GM12878 (cell line): ENCODE measurements at places on chromosomes 3 and 15.

GRCh38 chr3:105364128-105364527 lies 2.6 kb upstream of the ALCAM start:
- no peak for DNase-seq

DNA sequence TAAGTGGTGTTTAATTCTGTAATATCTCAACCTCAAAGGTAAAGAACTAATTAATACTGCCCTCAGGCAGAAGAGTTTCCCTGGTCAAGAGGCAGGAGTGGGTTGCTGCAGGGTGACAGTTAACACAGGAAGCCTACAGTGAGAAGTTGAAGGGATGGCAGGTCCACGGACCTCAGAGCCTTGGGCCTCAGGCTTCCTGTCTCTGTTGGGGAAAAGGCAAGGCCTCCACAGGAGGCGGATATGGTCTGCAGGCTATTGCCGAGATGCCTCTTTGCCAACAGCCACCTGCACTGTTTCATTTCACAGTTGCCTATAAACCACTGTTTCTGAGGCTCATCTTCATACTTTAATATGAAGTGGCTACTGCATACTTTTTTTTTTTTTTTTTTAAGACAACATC lies 33.3 kb upstream of the RPN1 start:
- no peak for DNase-seq

DNA sequence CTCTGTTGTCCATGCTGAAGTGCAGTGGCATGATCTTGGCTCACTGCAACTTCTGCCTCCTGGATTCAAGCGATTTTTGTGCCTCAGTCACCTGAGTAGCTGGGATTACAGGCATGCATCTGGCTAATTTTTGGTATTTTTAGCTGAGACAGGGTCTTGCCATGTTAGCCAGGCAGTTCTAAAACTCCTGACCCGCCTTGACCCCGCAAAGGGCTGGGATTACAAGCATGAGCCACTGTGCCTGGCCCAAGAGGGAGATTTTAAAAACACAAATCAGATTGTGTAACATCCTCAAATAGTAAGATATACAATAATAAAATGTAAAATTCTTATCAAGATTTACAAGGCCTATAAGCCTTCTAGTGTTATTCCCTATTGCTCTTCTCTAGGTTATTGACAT lies 62.5 kb upstream of the PHLDB2 start:
- no peak for DNase-seq

- DNase-seq, result no peak
Measured at GRCh38 chr3:185397676-185398075, 34.7 kb downstream of the MAP3K13 start.

GRCh38 chr3:109330405-109330804 lies 6.9 kb downstream of the DPPA4 start:
- no peak for DNase-seq

GRCh38 chr3:104396974-104397669 lies 969.6 kb upstream of the ALCAM start:
- DNase-seq, result no peak

DNA sequence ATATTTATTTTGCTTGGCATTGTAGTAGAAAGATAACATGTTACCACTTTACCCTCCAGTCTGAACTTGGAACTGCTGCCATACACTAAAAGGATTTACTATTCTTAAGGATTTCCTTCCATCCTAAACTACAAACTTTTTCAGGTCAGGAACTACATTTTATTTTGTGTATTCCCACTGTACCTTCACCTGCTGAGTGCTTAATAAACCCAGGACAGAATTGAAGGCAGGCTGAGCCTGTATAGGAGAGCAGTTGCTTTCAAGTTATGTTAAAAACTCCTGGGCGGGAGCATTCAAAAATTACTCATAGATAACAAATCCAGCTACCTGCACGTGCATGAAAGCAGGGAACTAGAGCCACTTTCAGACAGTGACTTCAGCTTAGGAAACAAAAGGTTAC lies 58.3 kb downstream of the CACNA1D start:
- DNase-seq, result no peak

DNA sequence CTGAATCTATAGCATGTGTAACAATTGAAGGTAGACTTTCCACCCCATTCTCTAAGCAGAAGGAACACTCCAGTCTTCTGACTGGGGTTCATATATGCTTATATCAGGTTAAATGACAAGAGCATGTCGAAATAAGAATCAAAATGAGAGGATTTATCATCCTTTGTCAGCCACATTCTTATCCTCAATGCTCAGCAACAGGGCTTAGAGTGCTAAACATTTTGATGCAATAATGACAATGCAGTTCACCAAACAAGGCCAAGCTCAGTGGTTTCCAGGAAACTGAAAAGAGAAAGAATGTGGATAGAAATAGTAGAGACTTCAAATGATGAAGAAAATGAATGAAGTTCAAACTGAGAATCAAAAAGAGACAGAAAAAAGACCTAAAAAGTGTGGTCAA lies 78.0 kb downstream of the FSIP1 start:
- no peak for DNase-seq

GRCh38 chr3:16600780-16601536 lies 4.3 kb downstream of the DAZL start:
- no peak for DNase-seq

DNA sequence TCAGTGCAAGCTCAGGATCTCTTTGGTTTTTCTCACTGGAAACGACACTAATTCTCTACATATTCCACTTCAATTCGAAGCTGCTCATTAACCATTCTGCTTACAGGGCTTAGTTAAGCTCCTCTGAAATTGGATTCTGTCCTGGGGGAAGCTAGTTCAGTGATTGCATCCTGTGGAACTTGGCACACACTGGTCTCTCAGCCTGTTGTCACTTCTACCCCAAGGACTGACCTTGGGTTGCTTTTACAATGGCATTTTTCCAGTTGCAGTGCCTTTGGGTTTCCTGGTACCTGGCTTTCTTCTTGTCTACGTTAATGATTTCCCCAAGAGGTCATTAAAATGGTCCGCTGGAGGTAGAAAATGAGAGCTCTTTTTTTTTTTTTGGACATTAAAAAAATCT lies 33.3 kb upstream of the GABRB3 start:
- no peak for DNase-seq

GRCh38 chr15:50390554-50391264 lies 33.5 kb upstream of the USP8 start:
- peak; percentile 49 for DNase-seq

DNA sequence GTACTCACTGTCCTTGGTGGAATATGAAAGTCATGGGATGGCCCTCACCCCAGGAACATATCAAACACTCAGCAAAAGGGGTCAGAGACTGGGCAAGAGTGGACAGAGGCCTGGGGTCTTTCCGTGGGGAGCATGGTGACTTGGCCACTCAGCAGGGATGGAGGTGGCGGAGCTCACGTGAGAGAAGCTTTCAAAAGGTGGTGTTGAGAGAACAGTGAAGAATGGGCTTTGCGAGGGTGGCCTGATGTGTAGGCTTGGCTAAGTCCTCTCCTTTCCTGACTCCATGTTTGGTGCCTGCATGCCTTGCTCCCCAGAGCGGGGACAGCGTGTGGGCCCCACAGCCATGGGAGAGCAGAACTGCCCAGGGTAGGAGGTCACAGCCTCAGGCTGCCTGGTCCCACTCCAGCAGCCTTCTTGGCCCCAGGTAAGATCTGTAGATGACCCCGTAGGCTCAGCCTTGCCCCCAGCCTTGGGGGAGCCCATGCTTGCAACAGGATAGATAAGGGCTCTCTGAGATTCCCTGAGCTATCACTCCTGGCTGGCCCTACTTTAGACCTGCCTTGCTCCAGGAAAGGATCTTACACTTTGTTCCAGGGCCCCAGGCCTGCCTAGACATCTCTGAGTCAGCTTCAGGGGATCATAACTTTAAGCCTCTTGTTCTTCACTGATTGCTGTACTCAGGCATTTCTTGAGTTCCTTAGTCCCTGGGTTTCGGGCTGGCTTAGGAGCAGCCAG lies 17.0 kb downstream of the RPLP1 start:
- no peak for DNase-seq

DNA sequence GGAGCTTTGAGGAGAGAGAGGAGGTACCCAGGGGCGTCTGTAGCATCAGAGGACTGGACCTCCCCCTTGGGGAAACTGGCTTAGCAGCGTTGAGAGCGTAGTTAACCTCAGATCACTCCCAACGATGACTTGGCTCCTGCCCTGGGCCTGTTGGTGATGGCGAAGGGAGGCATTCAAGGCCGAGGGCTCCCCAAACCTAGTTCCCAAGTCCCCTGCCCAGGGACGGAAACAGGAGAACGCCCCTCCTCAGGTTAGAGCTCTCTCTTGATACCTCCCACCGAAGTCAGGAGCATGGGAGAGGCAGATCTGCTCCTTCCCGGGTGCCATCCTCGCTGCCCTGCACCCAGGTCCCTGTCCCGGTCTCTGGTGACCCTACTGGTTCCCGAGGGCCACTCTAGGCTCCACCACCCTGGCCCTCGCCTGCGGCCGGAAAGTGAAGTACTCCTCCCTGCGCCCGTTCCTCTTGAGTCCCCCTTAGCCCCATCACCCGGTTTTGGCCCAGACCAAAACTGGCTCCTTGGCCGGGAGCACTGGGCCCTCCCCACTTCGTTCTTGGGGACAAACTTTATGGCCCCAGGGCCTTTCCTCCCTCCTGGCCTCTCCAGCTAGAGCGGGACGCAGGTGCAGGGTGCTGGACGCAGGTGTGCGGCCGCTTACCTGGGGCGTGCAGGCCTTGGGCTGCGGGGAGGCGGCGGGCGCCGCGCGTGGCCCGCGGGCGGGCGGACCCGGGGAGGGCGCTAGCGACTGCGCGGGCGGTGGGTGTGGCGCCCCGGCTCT lies 2.6 kb upstream of the SKOR1 start:
- no peak for DNase-seq

DNA sequence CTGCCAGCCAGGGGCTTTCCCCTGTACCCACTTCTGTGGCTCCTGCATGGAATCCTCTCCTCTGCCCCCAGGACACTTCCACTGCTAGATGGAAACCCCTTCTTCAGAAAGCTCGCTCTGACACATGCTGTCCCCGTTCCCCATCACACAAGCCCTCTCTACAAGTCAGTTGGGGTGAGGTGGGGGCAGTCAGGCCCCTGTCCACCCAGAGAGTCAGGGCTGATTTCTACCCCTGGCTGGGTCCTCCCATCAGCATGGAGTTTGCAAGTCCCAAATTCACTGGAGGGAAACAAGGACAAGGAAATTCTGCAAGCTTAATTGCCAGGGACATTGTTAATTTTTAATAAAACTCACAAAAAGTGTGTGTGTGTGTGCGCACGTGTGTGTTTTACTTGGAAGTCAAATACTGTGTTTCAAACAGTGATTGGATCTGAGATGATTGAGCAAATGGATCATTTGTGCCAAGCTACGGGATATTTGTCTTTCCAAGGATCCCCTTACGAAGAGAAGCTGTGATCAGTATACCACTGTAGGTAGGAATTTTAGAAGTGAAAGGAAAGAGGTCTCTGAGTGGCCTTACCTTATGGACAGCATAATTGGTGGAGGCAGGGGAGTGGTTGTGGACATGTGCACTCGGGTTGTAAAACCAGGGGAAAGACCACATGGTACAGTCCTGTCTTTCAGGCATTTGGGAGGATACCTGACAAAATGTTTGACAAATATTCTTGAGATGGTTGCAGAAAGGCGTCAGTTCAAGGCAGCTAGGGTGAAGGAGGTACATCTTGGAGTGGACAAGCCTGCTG lies 1.5 kb upstream of the AMOTL2 start:
- no peak for DNase-seq

- no peak for DNase-seq
Measured at GRCh38 chr3:101571028-101571895, 2.7 kb upstream of the PCNP start.

GRCh38 chr3:59006634-59007517 lies 42.9 kb downstream of the CFAP20DC start:
- DNase-seq, result no peak

DNA sequence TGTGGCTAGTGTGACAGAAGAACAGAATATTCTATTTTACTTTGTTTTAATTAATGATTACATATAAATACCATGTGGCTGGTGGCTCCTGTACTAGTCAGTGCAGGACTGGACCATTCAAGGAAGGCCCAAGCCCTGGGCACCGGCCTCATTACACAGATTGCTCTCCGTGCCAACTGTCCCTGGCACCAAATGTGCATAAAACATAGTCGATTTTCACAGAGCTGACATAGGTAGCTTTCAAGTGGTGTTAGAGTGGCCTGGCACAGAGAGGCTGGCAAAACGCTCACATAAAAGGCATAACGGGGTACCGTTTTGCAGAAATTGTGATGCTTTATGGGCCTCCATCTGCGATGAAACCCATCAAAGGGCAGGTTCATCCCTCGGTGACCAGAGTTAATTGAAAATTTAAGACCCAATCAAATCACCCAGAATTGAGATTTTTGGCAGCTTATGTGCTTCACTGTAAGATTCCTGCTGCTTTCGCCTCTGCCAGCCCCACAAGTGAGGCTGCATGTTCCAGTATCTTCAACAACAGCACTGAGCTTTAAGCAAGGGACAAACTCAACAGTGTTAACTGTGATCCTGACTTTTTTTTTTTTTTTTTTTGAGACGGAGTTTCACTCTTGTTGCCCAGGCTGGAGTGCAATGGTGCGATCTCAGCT lies 25.9 kb downstream of the RFTN1 start:
- DNase-seq, result no peak

- DNase-seq, result no peak
Measured at GRCh38 chr15:36152936-36153335, 426.5 kb upstream of the CDIN1 start.

DNA sequence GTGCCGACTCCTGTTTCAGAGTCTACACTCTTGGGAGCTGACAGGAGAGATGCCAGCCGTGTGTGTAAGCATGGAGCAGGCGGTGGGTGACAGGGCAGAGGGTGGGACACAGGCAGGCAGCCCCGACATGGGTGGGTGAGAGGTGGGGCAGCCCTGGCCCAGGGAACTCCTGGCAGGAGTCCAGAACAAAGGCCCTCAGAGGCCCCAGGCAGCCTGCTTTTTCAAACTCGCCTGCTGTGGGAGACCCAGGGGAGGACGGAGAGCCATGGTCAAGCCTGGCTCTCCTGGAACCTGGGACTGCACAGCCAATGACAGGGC lies 29.3 kb upstream of the SLC41A3 start:
- DNase-seq, result no peak

GRCh38 chr3:196063049-196063448 lies 18.8 kb downstream of the TFRC start:
- DNase-seq, result no peak

DNA sequence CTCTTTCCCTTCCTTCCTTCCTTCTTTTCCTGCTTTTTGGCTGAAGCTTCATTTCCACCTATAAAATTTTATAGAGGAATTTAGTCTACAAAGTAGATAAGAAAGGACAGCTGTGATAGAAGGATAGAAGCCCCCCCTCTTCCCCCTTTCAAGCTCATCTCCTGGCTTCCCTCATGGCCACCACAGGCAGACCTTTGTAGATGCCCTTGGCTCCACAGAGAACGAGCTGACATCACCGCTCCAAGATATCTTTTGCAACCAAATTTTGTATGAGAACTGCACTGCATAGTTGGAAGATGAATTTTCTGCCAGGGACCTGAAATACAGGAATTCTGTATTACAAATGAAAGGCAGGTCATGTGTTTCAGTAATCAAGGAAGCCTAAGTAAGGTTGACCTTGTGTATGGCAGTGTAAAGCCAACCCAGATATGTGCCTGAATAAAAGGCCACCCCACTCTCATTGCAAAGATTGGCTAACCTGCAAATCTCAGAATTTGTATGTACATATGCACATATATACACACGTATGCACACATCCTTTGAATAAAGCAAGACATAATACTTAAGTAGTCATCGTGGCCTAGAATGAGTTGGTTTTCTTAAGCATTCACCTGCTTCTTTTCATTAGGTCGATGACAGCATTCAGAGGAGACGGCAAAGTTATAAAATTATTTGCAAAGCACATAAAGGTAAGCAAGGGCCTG lies 57.1 kb upstream of the FILIP1L start:
- DNase-seq, result no peak

- no peak for DNase-seq
Measured at GRCh38 chr15:42921342-42921731, 759 bp upstream of the TTBK2 start.
